ENCODE measurements at places on chromosomes 13 and 19. TPM values are rescaled to one million over a fixed set of nuclear protein-coding genes. Genes with fewer than 3 reads are reported as not detected.
A peak's percentile ranks its signal among the peaks of the same experiment; 100 is the strongest.

The SYCN gene
- not detected for polyA plus RNA-seq

The ZNF576 gene
- 27.7 TPM for polyA plus RNA-seq

The DCLK1 gene
- 0.28 TPM for polyA plus RNA-seq

The MBD3L2B gene
- polyA plus RNA-seq, result not detected

The CYP4F2 gene
- not detected for polyA plus RNA-seq

The IGFL2 gene
- not detected for polyA plus RNA-seq

The N4BP2L1 gene
- polyA plus RNA-seq, result 1.1 TPM

The MATK gene
- not detected for polyA plus RNA-seq

- DNase-seq, result no peak
Observed at GRCh38 chr13:98842070-98842469, 89.6 kb upstream of the SLC15A1 start.

- DNase-seq, result peak; percentile 32
Observed at GRCh38 chr13:30581582-30581981, 36.1 kb upstream of the USPL1 start.

DNA sequence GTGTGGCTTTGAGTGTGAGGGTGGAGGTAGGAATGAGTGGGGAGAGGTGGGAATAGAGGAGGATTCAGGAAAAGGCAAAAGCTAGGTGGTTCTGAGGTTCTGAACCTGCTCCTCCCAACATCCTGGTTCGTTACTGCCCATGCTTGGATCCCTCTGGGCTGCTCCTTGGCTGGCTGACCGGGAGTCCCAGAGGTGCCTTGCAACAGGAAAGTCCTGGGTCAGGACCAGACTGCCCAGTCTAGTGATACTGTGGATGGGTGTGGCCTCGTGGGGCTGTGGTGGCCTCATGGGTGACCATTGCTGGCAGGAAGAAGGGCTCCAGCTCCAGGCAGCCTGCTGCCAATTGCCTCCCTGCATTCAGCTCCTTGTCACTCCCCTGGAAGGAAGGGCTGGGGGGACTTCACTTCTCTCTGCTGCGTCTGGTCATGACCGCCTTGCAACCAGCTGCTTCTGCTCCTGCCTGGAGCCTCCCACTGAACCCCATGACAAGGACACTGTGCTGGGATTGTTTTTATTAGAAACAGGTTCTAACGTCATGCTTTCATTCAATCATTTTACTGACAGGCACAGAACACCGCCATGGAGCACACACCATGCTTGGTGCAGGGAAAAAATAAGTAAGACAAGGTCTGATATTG lies 61.5 kb upstream of the UBL3 start:
- no peak for DNase-seq

- DNase-seq, result peak; percentile 7
Observed at GRCh38 chr13:46106839-46107371, 2.1 kb upstream of the CPB2 start.

DNA sequence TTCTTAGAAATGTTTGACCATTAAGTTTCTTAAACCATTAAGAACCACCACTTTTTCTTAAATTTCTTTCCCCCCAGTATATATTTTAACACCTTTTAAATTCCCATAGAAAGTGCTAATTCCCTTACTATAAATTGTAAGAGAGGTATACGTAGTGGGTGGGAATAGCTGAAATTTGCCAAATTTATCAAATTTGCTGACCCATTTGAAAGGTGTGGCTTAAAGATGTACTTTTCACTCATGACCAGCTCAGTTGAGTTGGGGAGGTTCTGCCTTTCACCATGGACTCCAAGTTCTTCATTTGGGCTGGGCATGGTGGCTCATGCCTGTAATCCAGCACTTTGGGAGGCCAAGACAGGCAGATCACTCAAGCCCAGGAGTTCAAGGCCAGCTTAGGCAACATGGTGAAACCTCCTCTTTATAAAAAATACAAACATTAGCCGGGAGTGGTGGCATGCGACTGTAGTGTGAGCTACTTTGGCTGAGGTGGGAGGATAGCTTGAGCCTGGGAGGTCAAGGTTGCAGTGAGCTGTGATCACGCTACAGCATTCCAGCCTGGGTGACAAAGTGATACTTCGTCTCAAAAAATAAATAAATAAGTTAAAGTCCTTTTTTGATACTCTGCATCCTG lies 133.2 kb downstream of the MRPL57 start:
- DNase-seq, result no peak

- no peak for DNase-seq
Observed at GRCh38 chr13:28306325-28306724, 168.0 kb downstream of the PAN3 start.

DNA sequence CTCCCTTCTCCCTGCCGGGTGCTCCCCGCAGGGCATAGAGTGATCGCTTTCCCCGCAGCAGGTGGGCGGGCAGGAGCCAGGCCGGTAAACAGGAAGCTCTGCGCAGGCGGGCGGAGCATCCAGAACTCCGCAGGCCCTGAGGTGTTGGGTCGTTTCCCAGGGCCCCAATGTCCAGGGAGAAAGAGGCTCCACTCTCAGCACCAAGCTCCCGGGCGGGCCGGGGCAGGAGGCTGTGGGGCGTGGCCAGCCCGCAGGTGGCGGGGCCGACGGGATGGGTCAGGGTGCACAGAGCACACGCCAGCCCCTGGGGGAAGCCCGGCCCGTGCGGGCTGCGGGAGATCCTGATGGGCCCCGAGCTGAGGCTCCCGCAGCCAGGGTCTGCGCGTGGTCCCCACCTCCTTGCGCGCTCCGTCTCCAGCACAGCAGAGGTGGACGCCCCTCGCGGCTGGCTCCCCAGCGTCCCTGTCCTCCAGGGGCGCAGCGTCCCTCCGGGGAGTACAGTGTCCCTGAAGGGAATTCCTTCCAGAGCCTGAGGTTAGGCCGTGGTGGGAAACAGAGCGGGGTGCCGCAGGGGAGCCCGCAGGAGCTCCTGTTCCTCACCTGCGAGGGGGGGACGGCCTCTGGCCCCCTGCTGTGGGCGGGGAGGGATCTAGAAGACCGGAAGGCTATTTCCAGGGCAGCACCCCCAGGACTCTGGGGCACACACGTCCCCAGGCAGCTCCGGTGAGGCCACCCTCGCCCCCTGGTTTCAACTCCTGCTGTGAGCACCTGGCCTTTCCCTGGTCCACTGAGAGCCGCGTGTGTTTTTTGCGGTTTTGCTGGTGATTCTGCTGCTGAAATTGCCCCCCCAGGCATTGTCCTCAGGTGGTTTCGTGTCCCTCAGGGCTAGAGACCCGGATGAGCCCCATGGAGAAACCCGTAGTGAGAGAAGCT lies 12.2 kb downstream of the PIP5K1C start:
- no peak for DNase-seq

DNA sequence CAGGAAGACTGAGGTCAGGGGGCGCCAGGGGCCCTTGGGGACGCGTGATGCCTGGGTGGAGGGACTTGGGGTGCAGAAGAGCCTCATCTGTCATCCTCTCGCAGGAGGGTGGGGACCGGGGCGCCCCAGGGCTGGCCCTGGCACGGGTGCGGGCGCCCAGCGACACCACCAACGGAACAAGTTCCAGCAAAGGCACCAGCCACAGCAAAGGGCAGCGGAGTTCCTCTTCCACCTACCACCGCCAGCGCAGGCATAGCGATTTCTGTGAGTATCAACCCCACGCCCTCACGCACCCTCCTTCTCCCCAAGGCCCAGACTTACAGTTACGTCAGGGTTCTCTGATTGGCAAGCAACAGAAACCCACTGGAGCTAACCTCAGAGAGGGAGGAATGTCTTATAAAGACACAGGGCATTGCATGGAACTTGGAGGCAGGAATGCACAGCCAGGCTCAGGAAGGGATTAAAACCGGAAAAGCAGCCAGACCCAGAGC lies 29.4 kb downstream of the MARK4 start:
- DNase-seq, result peak; percentile 50

DNA sequence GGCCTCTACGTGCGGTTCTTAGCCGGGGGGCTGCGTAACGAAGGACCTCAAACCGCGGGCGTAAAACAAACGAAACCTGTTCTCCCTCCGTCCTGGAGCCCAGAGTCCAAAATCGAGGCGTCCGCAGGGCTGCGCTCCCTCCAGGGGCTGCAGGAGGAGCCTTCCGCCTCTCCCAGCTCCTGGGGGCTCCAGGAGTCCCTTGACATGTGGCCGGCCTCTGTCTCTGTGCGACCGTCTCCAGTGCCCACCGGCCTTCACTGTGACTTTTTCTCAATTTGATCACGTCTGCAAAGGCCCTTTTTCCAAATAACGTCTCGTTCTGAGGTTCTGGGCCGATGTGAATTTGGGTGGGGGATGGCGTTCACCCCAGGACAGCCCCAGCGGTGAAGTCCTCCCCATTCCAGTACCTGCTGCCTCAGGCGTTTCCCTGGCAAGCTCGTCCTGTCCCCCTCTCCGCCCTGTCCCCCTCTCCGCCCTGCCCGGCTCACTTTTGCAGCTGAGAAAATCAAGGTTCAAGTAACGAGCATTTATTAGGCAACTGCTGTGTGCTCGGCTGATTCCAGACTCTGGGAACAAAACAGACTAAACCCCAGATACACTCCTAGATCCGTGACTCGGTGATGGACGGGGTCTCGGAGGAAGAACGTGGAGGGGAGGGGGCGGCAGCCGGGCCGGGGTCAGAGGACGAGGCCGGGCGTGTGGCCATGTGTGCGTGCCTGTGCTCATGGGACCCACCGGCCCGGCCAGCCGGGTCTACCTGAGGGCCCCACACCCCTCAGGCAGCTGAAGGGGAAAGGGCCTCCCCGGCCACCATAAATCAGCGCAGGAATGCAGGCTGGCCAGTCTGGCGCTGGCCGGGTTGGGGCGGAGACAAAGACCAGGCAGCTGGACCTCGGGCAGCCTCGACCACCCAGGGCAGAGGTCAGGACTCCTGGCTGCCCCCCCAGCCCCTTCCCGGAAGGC lies 28.1 kb upstream of the WDR18 start:
- DNase-seq, result no peak

- no peak for DNase-seq
Observed at GRCh38 chr19:3632739-3633558, 6.4 kb upstream of the CACTIN start.

DNA sequence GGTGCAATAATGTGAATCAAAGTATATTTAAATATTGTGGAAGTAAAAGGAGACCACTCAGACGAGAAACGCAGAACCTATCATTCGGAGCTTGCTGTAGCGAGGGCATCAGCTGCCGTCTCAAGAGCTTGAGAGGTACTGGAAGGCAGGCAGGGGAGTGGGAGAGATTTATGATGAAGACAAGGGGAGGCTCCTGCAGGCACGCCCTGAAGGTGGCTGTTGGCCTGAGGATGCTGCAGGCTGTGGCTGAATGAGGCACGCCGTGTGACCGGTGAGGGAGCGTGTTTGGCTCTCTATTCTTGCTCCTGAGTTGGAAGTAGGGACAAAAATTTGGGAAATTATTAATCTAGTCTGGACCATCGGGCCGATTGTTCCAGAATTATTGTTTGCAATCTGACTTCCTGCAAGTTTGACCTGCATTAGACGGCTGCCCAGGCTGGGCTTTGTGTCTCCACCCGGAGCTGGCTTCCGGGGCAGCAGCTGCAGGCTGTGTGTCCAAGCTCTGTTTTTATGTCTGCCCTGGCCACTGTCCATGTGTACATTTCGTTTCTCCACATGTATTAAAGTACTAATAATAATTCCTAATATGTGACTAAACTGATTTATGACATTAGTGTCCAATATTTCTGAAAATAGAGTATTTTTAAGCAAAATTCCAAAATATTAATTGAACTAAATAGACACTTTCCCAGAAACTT lies 91.1 kb upstream of the ANKRD10 start:
- peak; percentile 84 for DNase-seq

DNA sequence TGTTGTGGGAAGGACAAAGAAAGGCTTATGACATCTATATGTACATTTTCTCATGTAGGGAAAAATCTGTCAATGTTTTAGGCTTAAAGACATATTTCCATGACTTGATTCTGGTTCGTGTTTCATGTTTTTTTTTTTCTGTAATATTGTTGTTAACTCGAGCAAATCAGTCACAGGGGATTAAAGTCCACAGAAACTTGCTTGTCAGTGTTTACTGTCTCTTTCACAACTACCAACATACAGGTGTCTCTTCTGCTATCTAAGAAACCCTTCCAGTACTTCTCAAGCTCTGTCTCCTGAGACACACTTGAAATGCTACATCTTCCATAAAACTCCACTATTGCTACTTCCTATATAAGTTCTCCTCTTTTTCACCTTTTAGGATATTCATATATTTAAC lies 130.9 kb upstream of the SLITRK6 start:
- no peak for DNase-seq

GRCh38 chr13:114260814-114261213 lies 20.6 kb upstream of the UPF3A start:
- DNase-seq, result no peak
